Mucosa of descending colon (tissue), 3 donors: ENCODE measurements at places on chromosomes 11 and 22. TPM values are rescaled to one million over a fixed set of nuclear protein-coding genes. Genes with fewer than 3 reads are reported as not detected.

RAB36 gene
- 1.2 TPM for total RNA-seq

ART1 gene
- not detected for total RNA-seq

ISX gene
- 50.3 TPM for total RNA-seq

RFPL3 gene
- not detected for total RNA-seq

MOGAT2 gene
- 86.4 TPM for total RNA-seq

REXO2 gene
- 92.7 TPM for total RNA-seq

SEPTIN5 gene
- total RNA-seq: 17.8 TPM

RFPL1 gene
- not detected for total RNA-seq

ANKK1 gene
- total RNA-seq: 0.26 TPM

SCGB1D2 gene
- not detected for total RNA-seq

KRTAP5-4 gene
- not detected for total RNA-seq

CD44 gene
- 154 TPM for total RNA-seq

DNAJB7 gene
- 0.14 TPM for total RNA-seq

GRIK4 gene
- total RNA-seq: not detected

MYBPC3 gene
- 0.06 TPM for total RNA-seq

BTG4 gene
- total RNA-seq: not detected

WEE1 gene
- 18.0 TPM for total RNA-seq

MS4A2 gene
- total RNA-seq: 0.90 TPM

INS gene
- not detected for total RNA-seq

SAA2 gene
- total RNA-seq: 1.7 TPM

SHANK2 gene
- total RNA-seq: 58.0 TPM

OR51V1 gene
- total RNA-seq: not detected

SLC5A4 gene
- total RNA-seq: 0.13 TPM

PATE4 gene
- total RNA-seq: not detected

CCDC87 gene
- total RNA-seq: 0.63 TPM

NXPE2 gene
- total RNA-seq: 24.9 TPM

HORMAD2 gene
- total RNA-seq: not detected

CCS gene
- total RNA-seq: 50.7 TPM

APOA4 gene
- total RNA-seq: not detected

SCGB1A1 gene
- not detected for total RNA-seq

PHLDB1 gene
- total RNA-seq: 116 TPM

TEX54 gene
- total RNA-seq: not detected

MMP10 gene
- total RNA-seq: not detected

KRTAP5-10 gene
- 0.34 TPM for total RNA-seq

APOL6 gene
- total RNA-seq: 40.3 TPM

OR8K1 gene
- total RNA-seq: not detected

SLC22A8 gene
- total RNA-seq: not detected

SLC22A6 gene
- not detected for total RNA-seq

C11orf86 gene
- total RNA-seq: 38.3 TPM

BCO2 gene
- total RNA-seq: 3.7 TPM

MISFA gene
- total RNA-seq: 3.3 TPM

EP300 gene
- total RNA-seq: 61.7 TPM

MS4A6E gene
- total RNA-seq: not detected

BBS1 gene
- total RNA-seq: 27.7 TPM

PTPN5 gene
- 0.17 TPM for total RNA-seq
